Activated CD8-positive, alpha-beta T cell treated with anti-CD3 and anti-CD28 coated beads, Interleukin-2, amount 10 ng/mL, durations not matched to agents 7 days and 5 days (primary cell): ENCODE measurements at places on chromosomes 13 and 19.
A peak's percentile ranks its signal among the peaks of the same experiment; 100 is the strongest.

- DNase-seq = no peak
Observed at GRCh38 chr13:46480131-46480530, 72.8 kb upstream of the LRCH1 start.

- no peak for DNase-seq
Observed at GRCh38 chr19:6527893-6528543, 2.8 kb upstream of the TNFSF9 start.

GRCh38 chr19:33649627-33650305, 28.0 kb downstream of the CHST8 start:
- no peak for DNase-seq

DNA sequence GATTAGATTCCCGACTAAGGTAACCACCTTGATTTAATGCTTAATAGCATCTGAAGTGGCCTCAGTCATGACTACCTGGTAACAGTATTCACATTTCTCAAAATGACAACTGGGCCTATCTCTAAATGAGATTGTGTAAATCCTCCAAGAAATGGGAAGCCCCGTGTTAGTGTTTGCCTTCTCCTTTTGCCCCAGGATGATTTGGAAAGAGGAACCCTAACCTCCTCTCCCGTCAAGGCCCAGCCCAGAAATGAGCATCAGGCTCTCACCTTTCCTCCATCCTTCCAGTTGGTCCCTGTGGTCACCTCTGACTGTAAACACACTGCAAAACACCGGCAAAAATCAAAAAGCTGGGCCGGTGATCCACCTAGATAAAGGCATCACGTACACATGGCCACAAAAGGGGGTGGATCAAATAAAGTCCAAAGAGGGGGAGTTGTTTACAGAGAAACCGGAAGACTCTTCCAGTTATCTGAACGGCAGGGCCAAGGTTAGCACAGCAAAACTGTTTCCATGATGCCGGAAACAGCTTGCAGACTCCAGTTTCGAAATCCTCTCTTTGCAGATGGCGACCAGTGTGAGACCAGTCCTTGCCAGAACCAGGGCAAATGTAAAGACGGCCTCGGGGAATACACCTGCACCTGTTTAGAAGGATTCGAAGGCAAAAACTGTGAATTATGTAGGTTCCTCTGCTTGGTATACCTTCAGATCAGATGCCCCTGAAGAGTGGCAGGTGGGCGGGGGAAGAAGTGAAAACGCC, 16.4 kb downstream of the F10 start:
- no peak for DNase-seq

DNA sequence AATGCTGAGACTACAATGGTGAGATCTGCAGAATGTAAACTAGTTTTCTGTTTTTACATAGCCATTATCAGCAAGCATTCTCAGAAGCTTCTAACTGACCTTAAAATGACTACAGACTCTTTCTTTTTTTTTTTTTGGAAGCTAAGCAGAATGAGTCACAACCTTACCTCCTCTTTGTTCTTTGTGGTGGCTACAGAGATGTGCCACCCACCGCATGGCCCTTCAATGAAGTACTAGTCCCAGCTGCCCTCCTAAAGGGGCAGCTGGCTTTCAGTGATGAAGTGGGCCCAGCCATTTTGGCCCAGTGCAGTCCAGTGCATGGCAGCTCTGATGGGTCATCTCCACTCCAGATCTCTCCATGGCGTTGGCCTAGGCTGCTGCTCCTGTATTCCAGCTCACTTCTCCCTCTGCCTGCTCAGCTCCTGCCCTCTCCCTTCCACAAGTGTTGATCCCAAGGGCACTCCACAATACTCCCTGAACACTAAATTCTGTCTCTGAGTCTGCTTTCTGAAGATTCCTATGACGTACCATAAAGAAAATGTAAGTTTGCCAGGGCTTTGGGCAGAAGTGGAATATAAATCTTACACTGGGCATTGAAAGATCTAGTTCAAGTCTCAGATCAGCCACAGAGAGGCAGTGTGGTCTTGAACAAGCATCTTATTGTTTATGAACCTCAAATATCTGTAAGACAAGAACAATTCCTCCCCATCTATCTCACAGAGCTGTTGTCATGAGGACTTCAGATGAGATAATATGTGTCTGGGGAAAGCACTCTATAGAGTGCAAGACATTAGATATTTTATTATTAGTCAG, 85.6 kb downstream of the RXFP2 start:
- DNase-seq = no peak

DNA sequence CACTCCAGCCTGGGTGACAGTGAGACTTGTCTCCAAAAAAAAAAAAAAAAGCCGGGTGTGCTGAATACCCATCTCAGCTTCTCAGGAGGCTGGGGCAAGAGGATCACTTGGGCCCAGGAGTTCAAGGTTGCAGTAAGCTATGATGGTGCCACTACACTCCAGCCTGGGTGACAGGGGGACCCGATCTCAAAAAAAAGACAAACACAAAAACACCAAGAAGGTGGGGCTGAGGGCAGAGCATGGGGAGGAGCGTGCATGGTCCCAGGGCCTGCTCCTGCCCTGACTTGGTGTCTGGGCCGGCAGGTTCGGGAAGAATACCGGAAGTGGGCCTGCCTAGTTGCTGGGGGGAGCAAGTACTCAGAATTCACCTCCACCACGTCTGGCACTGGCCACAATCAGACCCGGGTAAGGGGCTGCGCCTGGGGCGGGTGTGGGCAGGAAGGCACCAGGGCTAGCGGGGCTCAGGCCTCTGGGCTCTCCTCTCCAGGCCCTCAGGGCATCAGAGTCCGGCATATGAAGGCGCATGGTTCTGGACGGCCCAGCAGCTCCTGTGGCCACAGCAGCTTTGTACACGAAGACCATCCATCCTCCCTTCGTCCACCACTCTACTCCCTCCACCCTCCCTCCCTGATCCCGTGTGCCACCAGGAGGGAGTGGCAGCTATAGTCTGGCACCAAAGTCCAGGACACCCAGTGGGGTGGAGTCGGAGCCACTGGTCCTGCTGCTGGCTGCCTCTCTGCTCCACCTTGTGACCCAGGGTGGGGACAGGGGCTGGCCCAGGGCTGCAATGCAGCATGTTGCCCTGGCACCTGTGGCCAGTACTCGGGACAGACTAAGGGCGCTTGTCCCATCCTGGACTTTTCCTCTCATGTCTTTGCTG, 11.3 kb downstream of the DDX39A start:
- no peak for DNase-seq

GRCh38 chr13:33528896-33529295, 243.3 kb upstream of the STARD13 start:
- no peak for DNase-seq

DNA sequence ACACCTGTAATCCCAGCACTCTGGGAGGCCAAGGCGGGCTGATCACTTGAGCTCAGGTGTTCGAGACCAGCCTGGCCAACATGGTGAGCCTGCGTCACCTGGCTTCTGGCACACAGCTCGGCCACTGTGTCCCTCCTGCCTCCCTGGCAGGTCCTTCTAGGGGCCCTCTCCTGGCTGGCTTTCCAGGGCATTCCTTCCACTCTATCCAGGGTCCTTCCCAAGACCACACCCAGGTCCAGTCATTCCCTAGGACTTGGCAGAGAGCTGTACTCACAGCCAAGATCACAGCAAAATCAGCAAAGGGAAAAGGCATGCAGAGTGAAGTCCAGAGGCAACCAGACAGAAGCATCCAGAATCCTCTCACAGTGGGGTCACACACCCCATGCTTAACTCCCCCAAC, 9.7 kb upstream of the HSH2D start:
- no peak for DNase-seq

- DNase-seq = no peak
Observed at GRCh38 chr13:71460211-71460610, 406.8 kb downstream of the DACH1 start.

- no peak for DNase-seq
Observed at GRCh38 chr19:45630463-45630862, 8.7 kb downstream of the EML2 start.

- no peak for DNase-seq
Observed at GRCh38 chr13:52421216-52421615, 15.2 kb upstream of the THSD1 start.

GRCh38 chr19:20039203-20039723, at the start of gene ZNF682:
TSS of gene ZNF682 (minus strand) at chr19:20039505. CDS start at chr19:20039345, 160 bp downstream.
- peak; percentile 97 for DNase-seq

- no peak for DNase-seq
Observed at GRCh38 chr19:53462861-53463260, 4.7 kb upstream of the ZNF813 start.
